Lung microvascular endothelial cell (primary cell): ENCODE measurements at places on chromosomes 1 and 21. TPM values are rescaled to one million over a fixed set of nuclear protein-coding genes. Genes with fewer than 3 reads are reported as not detected.

- no peak for DNase-seq
These were observed 76.2 kb downstream of the BRINP2 start for GRCh38 chr1:177246710-177247580.

DNA sequence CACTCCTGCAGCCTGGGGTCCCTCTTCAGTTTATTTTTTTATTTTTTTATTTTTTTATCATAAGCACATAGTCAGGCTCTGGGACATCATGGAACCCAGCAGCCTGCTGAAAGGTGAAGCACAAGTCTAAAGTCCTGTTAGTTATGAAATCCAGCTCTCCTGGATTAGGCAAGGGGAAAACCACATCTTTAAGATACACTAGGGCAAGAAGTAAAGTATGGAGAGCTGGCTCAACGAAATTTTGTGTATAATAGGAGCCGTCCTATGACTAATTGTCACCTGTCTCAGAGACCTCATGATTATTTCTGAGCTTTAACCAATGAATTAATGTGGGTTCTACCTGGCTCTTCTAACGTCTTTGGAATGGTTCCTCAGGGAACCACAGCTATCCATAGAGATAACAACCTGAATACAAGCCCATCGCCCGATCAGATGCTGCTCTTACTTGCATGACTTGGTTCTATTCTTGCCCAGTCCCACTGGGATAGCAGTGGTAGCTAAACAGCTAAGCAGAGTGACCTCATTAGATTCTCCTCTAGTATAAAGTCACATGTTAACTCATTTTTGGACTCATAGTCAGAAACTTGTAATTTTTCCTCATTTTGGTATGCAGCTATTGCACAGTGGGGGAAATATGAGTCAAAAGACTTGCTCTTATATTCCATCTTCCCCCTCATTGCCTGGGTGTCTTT lies 122.7 kb downstream of the LMO4 start:
- no peak for DNase-seq

DNA sequence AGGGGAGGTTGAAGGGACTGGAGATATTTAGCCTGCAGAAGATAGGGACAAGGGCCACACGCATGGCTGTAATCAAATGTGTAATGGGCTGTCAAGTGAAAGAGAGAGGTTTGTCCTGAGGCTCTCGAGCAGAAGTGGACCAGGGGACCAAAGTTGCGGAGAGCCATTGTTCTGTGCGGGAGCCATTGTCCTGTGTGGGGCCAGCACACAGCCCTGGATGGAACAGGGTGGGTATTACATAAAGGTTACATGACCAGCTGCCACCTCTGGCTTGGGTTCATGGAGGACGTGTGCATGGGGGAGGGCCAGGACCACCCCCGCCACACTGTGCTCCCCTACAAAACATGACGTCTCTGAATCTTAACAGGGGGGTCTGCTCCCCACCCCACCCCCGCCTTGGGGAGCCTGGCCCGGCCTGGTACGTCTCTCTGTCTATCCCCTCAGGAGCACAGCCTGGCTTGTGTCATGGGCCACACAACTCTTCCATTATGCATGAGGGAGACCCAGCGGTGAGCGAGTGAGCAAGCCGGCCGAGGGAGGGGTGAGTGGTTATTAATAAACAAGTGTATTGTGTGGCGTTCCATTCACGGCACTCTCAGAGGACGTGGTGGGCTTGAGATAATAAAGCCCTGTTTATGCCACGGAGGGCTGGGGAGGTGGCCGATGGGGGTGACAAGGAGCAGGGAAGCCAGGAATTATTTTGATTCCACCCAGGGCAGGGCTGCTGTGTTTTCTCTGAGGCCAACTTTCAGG lies at the start of gene NFASC:
NFASC (plus strand) TSS at position 703 of the 753 bp plus-strand sequence. CDS start 73,454 bp downstream, outside the sequence.
- no peak for DNase-seq

GRCh38 chr1:156025876-156026275 lies 5.1 kb upstream of the SSR2 start:
- peak; percentile 76 for DNase-seq

- no peak for DNase-seq
These were observed 16.4 kb upstream of the CHODL start for GRCh38 chr21:18228060-18228739.

GRCh38 chr1:29129916-29130315 lies 6.2 kb upstream of the TMEM200B start:
- DNase-seq = no peak

GRCh38 chr1:43405219-43405875 lies 15.6 kb downstream of the SZT2 start:
- no peak for DNase-seq

DNA sequence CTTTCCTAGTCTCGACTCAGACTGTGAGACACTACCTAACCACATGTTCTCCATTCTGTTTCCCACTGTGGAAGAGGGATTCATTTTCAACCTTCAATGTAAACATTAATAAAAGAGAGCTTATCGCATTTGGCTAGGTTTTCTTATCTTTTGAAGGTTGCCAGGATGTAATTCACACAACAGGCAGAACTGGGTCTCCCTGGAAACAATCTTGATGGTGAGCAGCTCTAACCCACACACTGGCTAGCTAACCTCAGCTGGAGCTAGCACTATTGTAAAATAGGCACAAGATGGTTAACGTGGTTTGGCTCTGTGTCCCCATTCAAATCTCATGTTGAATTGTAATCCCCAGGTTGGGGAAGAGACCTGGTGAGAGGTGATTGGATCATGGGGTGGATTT lies 75.1 kb downstream of the ZSCAN20 start:
- no peak for DNase-seq

- DNase-seq = no peak
These were observed 576.9 kb upstream of the PTBP2 start for GRCh38 chr1:96144636-96145035.

- no peak for DNase-seq
These were observed 130.9 kb downstream of the LMX1A start for GRCh38 chr1:165225650-165226049.

The HPDL gene
- total RNA-seq = 0.60 and 1.3 TPM in 2 replicates

The ZFP69B gene
- total RNA-seq = 0.60 and 0.65 TPM in 2 replicates

The FCRL6 gene
- not detected in 2 replicates for total RNA-seq

The KIF14 gene
- 1.2 and 3.9 TPM in 2 replicates for total RNA-seq

The S100A5 gene
- total RNA-seq = not detected in 2 replicates

The ITLN2 gene
- total RNA-seq = not detected in 2 replicates
